ENCODE measurements at places on chromosomes 7 and 10.

- DNase-seq, result no peak
These were observed 11.7 kb downstream of the NOC3L start for GRCh38 chr10:94351089-94351488.

DNA sequence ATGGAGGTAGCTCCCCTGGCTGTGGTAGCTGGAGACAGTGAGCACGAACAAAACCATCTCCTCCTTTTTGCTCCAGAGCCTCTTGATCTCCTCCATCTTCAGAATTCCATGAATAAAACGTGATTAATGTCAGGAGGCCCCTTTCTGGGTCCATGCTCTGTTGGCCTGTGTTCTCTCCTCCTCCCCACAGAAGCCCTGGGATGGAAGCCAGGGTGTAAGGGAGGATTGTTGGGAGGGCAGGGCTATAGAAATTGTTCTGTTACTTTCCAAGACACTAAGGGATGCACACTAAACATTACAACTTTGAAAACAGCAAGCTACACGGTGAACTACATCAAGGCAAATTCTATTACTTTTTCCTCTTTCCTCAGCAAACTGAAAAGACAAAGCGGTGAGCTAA lies 96.3 kb downstream of the RNF216 start:
- DNase-seq, result no peak

DNA sequence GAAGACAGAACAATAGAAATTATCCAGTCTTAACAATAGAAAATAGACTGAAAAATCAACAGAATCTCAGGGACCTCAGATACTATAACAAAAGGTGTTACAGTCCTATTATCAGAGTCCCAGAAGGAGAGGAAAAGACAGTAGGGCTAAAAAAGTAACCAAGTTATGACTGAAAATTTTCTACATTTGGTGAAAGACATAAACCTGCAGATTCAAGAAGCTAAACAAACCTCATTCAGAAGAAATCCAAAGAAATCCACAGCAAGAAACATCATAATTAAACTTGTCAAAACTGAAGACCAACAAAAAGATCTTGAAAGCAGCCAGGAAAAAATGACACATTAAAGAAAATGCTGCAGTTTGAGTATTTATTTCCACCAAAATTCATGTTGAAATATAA lies 41.9 kb downstream of the HECTD2 start:
- no peak for DNase-seq

- DNase-seq, result peak; percentile 43
These were observed 34.0 kb downstream of the MAD1L1 start for GRCh38 chr7:2198760-2199159.

DNA sequence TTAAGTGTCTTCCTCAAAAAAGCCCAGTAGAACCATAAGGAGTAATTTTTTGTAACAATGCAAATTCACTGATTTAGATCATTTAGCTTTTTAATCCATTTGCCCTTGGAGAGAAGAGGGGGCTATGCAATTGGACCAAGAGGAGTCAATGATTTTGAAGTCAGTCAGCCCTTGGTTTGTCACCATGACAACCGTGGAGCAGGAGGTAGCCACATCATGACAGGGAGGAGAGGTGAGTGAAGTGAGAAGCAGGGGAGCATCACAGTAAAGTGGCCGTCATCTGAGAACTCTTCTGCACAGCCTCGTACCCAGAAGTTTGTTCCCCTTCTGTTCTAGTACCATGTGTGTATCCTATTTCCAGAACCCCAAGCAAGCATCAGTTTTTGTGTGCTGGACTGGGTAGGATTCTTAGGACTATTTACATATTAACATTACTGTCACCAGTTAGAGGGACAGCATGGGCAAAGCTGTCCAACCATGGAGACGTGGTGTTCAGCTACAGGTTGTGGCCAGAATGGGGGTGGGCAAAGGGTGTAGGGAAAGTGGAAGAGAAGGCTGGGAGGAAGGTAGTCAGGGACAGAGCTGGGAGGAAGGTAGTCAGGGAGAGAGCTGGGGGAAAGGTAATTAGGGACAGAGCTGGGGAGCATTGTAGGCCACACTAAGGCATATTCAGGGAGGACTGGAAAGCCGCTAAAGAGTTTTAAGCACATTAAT lies 13.1 kb downstream of the UBE3C start:
- DNase-seq, result no peak

GRCh38 chr10:82251222-82251906 lies 376.4 kb downstream of the NRG3 start:
- DNase-seq, result no peak

DNA sequence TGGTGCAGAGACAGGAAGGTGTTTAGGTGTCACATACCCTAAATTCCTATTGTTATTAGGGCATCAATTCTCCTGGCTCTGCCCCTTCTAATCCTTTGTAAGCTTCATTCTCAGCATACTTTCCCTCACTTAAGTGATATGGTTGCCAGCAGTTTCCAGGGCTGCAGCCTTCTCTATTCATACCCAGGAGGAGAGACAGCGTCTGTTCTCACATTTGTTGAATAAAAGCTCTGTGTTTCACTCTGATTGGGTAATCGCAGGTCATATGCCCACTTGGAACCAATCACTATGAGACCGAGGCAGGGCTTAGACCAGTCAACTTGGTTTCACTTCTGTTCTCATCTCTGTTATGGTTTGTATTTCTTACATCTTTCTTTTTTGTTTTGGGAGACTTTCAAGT lies 109.6 kb upstream of the MTPN start:
- peak; percentile 89 for DNase-seq

- no peak for DNase-seq
These were observed 222.3 kb downstream of the SUGCT start for GRCh38 chr7:40356871-40357709.

- no peak for DNase-seq
These were observed 586.1 kb downstream of the SDK1 start for GRCh38 chr7:3887096-3887690.

- no peak for DNase-seq
These were observed 439.6 kb downstream of the GLRX3 start for GRCh38 chr10:130575756-130576285.

DNA sequence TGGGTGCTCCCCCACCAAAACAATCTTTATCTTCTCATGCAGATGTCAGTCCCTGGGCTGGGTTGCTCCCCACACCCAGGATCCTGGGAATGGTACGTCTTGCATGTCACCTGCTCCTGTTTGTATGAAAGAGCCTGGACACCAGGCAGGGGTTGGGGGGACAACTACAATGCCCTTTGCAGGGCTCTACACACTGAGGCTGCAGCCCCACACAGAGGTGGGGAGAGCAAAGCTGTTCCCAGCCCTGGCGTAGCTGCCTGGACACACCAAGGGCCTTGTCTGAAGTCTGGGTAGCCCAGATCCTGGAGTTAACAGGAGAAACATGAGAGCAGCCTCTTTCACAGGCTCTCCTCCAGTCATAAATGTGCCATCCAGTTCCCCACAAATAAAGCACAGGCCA lies 61.2 kb upstream of the TMEM72 start:
- peak; percentile 27 for DNase-seq

GRCh38 chr10:10043083-10043482 lies 974.6 kb upstream of the CELF2 start:
- DNase-seq, result no peak

DNA sequence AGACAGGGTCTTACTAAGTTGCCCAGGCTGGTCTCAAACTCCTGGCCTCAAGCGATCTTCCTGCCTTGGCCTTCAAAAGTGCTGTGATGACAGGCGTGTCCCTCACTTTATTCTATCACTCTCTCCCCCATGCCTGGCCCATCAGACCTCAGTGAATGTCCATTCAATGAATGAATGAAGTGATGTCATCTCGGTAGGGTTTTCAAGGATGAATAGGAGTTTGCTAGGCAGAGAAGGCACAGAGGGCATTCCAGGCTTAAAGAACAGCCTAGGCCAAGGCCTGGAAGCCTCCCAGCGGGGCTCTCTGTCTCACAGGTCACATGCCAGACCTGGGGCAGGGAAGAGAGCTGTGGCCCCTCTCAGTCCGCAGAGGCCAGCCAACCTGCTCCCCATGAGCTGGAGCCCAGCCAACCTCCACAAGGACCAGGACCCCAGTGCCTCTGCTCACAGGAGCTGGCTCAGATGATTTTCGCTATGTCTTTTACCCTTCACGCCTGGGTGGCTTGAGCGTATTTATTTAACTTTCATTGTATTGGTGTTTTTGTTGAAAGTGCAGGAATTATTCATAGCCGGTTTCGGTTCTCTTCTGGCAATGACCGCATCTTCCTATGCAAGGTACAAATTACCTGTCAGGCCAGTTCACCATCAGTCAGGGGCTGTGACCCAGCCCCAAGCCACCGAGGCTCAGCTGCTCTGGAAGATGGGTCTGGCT lies 11.8 kb upstream of the TNRC18 start:
- DNase-seq, result no peak

DNA sequence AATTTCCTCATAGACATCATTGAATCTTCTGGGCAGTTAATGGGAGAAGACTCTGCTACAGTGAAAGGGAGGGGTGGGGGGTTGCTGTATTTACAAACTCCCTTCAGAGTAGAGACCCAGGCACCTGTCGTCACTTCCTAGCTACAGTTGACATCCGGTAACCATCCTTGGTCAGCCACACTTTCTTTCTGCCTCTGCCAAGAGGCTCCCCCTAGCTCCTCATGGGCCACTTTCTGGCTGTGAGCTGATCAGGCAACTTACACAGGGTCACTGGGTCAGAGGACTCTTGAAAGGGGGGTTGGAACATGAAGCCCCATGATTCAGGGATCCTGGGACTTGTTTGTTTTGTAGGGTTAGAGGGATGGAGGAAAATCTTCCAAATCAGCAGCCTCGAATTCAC lies 1.2 kb downstream of the TECPR1 start:
- DNase-seq, result no peak

DNA sequence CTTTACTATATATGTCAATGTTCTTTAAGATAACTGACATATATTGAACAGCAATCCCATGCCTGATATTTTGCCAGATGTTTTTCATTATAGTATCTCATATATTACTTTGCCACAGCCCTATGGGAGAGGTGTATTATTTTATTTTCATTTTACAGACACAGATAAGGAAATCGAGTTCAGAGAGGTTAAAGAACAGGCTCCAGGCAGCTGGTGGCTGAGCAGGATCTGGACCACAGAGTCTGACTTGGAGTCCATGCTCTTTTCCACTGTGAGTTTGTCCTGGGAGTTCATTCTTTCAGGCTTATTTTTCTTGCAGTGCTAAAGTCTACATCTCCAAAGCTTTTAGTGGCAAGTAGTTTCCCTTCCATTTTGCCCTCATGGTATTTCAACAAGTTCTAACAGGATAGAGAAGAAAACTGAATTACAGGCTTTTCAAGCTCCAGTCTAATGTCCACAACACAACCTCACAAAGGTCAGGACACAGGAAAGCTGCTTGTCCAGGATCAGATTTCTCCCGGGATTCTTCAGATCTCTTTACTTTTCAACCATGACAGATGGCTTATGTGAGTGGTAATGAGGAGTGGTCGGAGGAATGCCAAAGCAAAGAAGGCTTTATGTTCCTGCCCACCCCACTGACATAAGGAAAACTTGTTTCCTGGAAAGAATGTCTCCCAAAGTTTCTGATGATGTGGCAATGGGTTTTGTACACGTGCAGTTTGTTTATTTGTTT lies 13.1 kb upstream of the SLC35B4 start:
- no peak for DNase-seq

DNA sequence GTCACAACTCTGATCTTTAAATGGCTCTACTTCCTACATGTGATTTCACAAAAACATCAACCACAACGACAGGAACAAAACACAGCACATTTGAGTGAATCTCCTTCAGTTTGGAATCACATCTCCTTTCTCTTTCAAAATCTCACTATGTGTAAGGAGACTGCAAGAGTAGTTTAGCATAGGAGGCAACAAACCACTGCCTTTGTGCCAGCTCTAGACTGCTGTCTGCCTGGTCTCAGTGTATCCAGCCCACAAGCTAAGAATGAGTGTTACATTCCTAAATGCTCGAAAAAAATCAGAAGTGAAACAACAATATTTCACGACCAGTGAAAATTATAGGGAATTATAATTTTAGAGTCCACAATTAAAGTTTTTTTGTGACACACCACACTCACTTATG lies 217.0 kb upstream of the STEAP4 start:
- no peak for DNase-seq

GRCh38 chr7:131057015-131057793 lies 270.5 kb upstream of the MKLN1 start:
- DNase-seq, result no peak

GRCh38 chr10:24790599-24790998 lies 66.9 kb upstream of the ARHGAP21 start:
- DNase-seq, result peak; percentile 68

- DNase-seq, result no peak
These were observed 27.7 kb upstream of the LRRD1 start for GRCh38 chr7:92206672-92207071.

DNA sequence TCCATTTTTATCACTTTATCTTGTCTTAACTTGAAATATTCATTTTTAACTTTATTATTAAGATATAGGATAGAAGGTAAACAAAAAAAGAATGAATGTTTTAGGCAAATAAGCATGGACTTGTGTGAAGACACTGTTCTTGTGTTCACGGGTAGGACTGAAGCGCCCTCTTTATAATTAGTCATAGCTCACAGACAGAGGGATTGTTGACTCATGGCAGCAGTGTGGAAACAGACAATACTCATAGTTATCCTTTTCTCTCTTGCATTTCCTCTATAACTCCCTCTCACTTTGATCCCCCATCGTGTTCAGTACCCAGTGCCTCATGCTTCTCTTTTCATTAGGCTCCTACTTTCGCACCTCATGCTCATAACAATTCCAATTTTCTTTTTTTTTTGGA lies 731.8 kb downstream of the PHTF2 start:
- no peak for DNase-seq

GRCh38 chr7:45973725-45974532 lies 52.9 kb upstream of the IGFBP3 start:
- DNase-seq, result peak; percentile 71

DNA sequence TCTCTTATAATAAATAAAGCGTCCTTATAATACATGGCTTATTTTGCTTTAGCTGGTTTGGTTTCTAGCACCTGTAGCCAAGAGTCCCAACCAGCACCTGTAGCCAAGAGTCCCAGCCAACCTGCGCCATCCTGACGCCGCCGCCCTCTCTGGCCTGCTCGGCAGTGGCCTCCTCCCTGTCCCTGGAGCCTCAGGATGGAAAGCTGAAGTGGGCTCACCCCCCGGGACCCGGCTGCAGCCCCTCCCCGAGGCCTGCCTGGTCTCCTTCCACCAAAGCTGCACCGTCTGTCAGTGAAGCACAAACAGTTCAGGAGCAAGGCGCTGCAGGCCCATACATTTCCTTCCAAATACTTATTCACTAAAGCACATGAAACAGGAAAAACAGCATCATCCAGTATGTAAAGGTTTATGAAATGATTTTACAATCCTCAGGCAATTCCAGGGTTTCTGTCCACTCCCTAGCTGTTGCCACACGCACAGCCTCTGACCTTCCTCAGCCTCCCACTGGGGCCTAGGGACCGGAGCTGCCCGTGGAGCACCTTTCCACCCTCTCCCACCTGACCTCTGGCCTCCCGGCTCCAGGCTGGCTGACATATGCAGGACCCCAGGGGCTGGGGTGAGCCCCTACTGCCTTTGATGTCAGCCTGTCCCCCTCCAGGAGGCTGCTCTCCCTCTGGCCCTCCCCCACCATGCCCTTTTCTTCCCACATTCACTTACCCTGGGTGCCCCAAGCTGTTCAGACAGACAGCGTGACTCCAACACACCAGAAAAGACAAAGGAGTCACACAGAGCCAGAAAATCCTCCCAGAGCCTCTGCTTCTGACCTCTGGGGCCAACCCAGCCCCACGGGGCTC lies 149.6 kb upstream of the PPP2R2D start:
- DNase-seq, result peak; percentile 76

All from islet precursor cell (in vitro differentiated cells).